H1 (cell line): ENCODE measurements at places on chromosomes 2 and 18.

GRCh38 chr2:68723181-68723580, 11.4 kb upstream of the ARHGAP25 start:
- H3K27ac ChIP-seq: no peak overlapping the region
- DNase-seq: no peak
- H3K4me1 ChIP-seq: no peaks in the 10 kb centered on the region
- no peaks in the 10 kb centered on the region for H3K36me3 ChIP-seq

DNA sequence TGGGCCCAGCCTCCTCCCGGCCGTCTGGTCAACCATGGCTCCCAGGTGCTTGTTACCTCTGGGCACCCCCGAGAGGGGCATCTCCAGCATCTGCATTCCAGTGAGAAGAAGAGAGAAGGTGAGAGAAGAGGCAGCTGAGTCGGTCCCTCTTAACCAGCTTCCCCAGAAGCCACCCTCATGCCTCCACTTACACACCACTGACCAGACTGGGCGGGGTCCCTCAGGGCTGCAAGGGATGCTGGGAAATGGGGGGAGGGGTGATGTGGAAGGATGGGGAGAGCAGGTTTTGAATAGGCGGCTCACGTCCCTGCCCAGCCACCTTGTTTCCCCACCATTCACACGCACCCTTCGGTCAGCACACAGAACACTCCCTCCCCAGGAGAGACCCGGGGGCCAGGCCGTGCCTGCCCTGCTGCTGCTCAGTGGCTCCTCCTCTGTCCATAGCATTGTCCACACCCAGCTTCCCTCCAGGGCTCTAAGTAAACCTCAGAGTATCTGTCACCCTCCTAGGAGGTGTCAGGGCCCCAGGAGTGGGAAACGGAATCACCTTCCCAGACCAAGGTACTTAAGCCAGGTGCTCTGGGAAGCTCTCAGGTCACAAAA, 34.7 kb downstream of the GBX2 start:
- H3K27me3 ChIP-seq: no peaks in the 10 kb centered on the region
- H3K36me3 ChIP-seq: no peaks in the 10 kb centered on the region
- H3K27ac ChIP-seq: no peak overlapping the region

- no peak overlapping the region for H3K4me3 ChIP-seq
- peaks cover 5% of the 10 kb centered on the region; the same call in 1 of the 2 replicates for H3K36me3 ChIP-seq
- H3K27me3 ChIP-seq: no peaks in the 10 kb centered on the region
- 0 out of 2 replicates have a peak, but pooled peaks cover 2% of the 10 kb centered on the region for H3K4me1 ChIP-seq
These were observed 134.5 kb upstream of the RMP24 start for GRCh38 chr18:35837922-35838496.

DNA sequence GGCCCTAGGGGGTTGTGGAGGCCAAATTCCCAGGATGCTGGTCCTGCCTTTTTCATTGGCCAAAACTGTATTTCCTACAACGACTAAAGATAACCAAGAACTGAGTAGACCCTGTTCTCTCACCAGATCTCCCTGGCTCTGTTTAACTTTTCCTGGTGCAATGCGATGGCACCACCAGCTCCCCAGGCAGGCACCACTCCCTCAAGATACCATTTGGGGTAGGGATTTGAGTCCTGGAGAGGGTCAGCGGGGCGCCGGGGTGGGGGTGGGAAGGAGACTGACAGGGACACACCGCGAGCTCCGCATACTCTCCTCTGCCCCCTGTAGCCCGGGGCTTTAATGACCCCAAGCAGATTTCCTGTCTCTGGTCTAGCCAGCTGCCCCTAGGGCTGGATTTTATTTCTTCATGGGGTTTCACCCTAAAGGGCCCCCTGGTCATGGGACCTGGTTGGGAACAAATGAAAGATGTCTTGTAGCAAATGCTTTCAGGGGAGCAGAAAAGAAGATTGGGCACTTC, 7.3 kb downstream of the SIX2 start:
- peaks cover 90% of the 10 kb centered on the region for H3K27me3 ChIP-seq
- DNase-seq: peak; percentile 67
- no peak overlapping the region for H3K27ac ChIP-seq
- peaks cover 21% of the 10 kb centered on the region for H3K4me1 ChIP-seq
- peak overlapping the region; percentile 48; the same call in 1 of the 2 replicates for H3K4me3 ChIP-seq
- no peaks in the 10 kb centered on the region for H3K36me3 ChIP-seq

DNA sequence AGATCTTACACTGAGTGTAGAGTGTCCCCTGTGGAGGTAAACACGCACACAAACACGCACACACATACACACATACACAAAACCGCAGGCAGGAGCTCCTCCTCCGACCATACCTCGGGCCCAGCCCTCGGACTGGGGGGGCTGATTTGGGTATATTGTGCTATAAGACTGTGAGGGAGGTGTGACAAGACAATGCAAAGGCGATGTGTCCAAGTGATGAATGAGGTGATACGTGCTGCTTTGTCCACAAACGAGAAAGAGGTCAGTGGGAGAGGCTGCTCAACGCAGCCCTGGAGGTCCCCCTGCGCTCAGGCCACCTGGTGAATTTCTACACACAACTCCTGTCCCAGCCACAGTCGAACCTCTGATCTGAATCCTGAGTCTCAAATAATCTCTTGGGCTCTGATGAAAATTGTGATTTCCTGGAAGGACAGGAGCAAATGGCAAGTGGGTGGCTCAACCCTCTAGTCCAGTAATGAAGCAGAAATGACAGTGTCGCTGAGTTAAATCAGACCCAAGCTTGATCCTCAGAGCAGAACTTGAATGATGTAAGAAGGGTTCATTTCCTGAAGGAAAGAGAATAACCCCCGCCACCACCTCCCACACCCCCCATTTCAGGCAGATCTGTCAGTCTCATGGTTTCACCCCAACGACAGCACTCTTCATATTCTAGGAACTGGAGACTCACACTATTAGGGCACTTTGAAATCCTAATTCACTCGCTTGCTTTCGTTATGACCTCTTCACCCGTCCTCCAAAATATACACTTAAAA, 48.9 kb upstream of the ASXL2 start:
- no peak overlapping the region for H3K4me3 ChIP-seq
- no peaks in the 10 kb centered on the region for H3K4me1 ChIP-seq
- no peaks in the 10 kb centered on the region for H3K27me3 ChIP-seq
- 0 out of 2 replicates have a peak overlapping the region, but pooled peaks have one; percentile 7 for H3K27ac ChIP-seq
- no peak for DNase-seq
- peaks cover 3% of the 10 kb centered on the region; the same call in 1 of the 2 replicates for H3K36me3 ChIP-seq

- no peaks in the 10 kb centered on the region; the same call in 1 of the 2 replicates for H3K36me3 ChIP-seq
- H3K27ac ChIP-seq: no peak overlapping the region
- no peak overlapping the region for H3K4me3 ChIP-seq
- no peaks in the 10 kb centered on the region for H3K4me1 ChIP-seq
These were observed 37.1 kb upstream of the SLC1A4 start for GRCh38 chr2:64952096-64952495.

- H3K4me3 ChIP-seq: peak overlapping the region; percentile 57
- no peak overlapping the region for H3K27ac ChIP-seq
- peaks cover 5% of the 10 kb centered on the region; the same call in 1 of the 2 replicates for H3K4me1 ChIP-seq
- H3K36me3 ChIP-seq: no peaks in the 10 kb centered on the region
- no peak for DNase-seq
These were observed 1.4 kb downstream of the PARD6G start for GRCh38 chr18:80245781-80246444.

GRCh38 chr2:9814129-9814868, 29.0 kb upstream of the TAF1B start:
- DNase-seq: no peak
- H3K27ac ChIP-seq: no peak overlapping the region
- H3K4me3 ChIP-seq: no peak overlapping the region
- H3K4me1 ChIP-seq: no peaks in the 10 kb centered on the region; the same call in 1 of the 2 replicates
- no peaks in the 10 kb centered on the region for H3K27me3 ChIP-seq
- no peaks in the 10 kb centered on the region for H3K36me3 ChIP-seq

- no peak overlapping the region for H3K27ac ChIP-seq
- no peaks in the 10 kb centered on the region for H3K36me3 ChIP-seq
These were observed 28.5 kb downstream of the IL37 start for GRCh38 chr2:112939425-112939824.

DNA sequence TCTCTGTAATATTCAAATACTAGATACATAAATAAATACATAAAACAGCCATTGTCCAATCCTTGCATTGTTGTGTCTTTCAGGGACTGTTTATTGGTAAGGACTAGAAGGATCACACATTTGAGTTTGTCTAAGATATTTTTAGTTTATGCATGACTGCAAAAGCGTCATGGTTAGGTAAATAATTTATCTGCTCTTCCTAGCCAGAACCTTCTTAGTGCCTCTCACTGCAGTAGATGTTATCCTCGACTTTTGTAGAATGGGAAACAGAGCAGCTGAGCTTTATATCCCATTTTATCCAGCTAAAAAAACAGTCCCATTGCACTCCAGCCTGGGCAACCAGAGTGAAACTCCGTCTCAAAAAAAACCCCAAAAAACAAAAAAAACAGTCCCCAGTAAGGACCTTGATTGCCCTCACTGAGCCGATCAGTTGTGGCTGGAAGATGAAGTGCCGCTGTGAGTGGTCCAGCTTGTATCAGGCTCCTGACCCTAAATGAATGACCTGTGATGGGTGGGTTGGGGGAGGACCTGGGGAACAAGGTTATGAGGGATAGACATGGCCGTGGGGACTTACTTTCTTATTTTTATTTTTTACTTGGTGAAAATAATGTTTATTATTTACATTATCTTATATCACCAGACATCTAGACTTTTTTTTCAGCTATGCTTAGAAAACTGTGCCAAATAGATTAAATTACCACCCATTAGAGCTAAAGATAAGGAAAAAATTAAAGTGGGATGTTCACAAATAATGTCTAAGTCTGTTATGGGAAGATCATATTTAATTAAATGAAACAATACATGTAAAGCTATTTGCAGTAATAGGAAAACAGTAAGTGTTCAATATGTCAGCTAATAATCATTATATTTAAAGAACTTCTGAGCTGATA, 10.9 kb upstream of the ADAM23 start:
- H3K36me3 ChIP-seq: no peaks in the 10 kb centered on the region
- no peaks in the 10 kb centered on the region for H3K27me3 ChIP-seq
- no peaks in the 10 kb centered on the region for H3K4me1 ChIP-seq
- no peak overlapping the region for H3K4me3 ChIP-seq
- DNase-seq: no peak
- no peak overlapping the region for H3K27ac ChIP-seq

DNA sequence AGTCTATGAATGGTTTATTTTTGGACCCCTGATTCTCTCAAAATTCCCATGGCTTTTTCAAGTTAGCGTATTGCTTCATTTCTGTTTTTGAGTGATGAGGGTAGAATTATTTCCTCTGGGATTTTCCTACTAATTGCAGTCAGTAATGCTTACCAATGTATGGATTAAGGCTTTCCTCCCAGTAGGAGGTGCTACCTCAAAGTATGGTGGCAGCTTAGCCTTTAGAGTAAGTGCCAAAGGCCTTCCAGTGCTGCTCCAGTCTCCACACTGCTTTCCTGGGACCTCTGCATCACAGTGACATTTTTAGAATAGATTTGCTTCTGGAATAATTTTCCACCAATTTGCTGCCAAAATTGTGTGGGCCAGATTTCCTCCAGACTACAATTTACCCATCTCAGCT, 16.2 kb upstream of the SSB start:
- no peaks in the 10 kb centered on the region for H3K27me3 ChIP-seq
- H3K4me1 ChIP-seq: no peaks in the 10 kb centered on the region
- H3K36me3 ChIP-seq: no peaks in the 10 kb centered on the region
- H3K27ac ChIP-seq: no peak overlapping the region

DNA sequence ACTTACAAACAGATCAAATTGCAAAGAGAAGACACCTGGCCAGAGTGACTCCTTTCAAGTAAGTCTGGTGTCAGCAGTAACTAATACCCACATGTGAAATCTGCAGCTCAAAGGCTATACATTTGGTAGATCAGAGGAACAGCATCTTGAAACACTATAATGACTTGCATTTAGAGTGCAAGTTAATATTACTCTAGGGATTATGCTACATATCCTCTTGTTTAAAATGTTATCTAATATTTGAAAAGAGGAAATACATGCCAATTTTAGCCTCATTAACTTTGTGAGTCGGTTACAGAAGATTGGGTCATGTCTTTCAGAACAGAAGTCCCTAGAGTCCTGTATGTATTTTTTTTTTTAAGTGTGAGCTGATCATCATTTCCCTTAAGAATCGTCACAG, 15.2 kb downstream of the LANCL1 start:
- no peak overlapping the region for H3K4me3 ChIP-seq
- no peak overlapping the region for H3K27ac ChIP-seq
- peaks cover 32% of the 10 kb centered on the region for H3K36me3 ChIP-seq
- H3K4me1 ChIP-seq: no peaks in the 10 kb centered on the region
- DNase-seq: no peak
- H3K27me3 ChIP-seq: no peaks in the 10 kb centered on the region

DNA sequence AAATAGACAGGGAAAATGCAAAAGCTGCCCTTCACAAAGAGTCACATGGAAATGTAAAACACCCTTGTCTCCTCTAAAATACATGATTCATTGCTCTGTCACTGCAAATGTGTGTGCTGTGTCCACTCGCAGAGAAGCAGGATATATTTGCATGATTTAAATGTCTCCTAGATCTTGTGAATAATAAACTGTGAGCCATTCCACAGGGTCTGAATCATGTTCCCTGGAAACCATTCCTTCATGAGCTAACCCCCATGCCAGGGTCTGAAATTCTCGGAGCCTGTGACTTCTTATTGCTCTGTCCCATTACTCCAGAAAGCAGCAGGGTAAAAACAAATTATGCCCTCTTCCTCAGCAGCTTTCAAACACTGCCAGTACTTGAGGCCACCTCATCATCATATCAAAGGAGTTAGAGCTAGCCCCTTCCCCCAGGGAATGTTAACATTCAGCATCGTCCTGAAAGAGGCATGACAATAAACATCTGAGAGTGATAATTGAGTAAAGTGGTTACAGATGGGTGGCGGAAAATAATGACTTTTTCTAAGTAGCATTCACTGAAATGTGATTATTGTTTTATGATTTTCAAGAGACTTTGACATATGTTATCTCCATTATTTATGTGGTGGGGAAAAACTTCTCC, 11.7 kb upstream of the CNGA3 start:
- H3K4me3 ChIP-seq: peak overlapping the region; percentile 46
- H3K27me3 ChIP-seq: peaks cover 2% of the 10 kb centered on the region; the same call in 1 of the 2 replicates
- H3K4me1 ChIP-seq: peaks cover 4% of the 10 kb centered on the region
- DNase-seq: no peak
- H3K27ac ChIP-seq: no peak overlapping the region
- no peaks in the 10 kb centered on the region for H3K36me3 ChIP-seq

- no peak for DNase-seq
- no peaks in the 10 kb centered on the region for H3K36me3 ChIP-seq
- no peak overlapping the region for H3K27ac ChIP-seq
- no peak overlapping the region for H3K4me3 ChIP-seq
- H3K4me1 ChIP-seq: no peaks in the 10 kb centered on the region
These were observed 3.6 kb upstream of the DGKD start for GRCh38 chr2:233350708-233351107.

- H3K4me1 ChIP-seq: no peaks in the 10 kb centered on the region
- H3K27ac ChIP-seq: no peak overlapping the region
- no peak for DNase-seq
- no peaks in the 10 kb centered on the region for H3K27me3 ChIP-seq
- H3K36me3 ChIP-seq: no peaks in the 10 kb centered on the region
These were observed 119.8 kb upstream of the SMAD7 start for GRCh38 chr18:49070552-49070951.
